Stimulated activated CD8-positive, alpha-beta memory T cell treated with anti-CD3 and anti-CD28 coated beads, Interleukin-4, amount 100 ng/mL, for 1 hour (primary cell): ENCODE measurements at places on chromosomes 12 and 14.

DNA sequence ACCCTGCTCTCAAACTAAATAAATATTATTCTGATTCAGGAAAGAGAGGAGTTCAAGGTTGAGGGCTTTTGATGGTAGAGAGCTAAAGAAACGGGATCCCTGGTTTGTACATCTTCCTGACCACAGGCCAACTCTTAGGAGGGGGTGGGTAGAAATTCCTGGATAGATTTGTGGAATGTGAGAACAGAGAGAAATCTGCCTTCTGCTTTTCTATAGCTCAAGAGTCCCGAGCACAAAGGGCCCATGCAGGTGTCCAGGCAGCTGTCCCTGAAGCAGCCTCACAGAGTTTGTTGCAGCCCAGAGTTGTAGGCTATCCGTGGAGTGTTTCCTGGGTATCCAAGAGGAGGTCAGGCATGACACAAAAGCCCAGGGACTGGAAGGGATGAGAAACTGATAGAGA is 198.6 kb downstream of the BCAT1 start:
- no peak for DNase-seq

DNA sequence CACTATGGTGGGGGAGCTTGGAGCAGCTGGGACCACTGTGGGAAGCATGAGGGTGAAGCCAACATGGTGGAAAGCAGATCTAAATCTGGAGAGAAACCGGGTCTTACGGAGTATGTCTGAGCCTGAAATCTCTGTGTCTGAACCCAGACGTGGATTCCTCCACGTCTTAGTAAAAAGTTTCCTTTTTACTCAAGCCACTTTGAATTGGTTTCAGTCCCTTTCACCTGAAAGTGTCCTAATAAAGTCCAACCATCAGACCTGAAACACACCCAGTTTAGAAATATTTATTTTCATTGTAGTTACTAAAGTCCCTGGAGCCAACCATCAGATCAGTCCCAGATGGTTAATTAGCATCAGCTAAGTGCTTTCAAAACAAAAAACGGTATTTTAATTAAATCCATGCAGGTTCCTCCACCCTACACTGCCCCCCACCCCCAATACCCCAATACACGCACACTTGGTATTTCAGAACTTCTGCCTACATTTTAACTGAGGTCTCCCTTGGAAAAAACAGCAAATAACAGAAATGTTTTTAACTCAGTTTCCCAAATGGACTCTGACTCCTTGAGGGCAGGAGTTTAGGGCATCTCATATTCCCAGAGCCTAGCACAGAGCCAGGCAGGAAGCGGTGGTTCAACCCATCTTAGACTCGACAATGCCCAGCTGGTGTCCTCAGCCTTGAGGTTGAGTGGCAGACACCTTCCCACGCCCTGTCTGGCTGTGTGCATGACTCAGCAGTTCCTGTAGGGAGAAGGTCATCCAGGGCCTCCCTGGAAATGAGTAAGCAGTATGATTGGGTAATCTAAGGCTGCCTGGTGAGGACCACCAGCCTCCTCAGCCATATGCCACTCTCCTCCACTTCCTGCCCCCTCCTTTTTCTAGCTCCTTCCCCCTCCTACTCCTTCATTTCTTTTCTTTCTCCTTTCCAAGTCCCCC is 175.8 kb downstream of the TTC8 start:
- no peak for DNase-seq

- DNase-seq: no peak
Observed at GRCh38 chr14:100839681-100840111, 13.8 kb downstream of the MEG3 start.

GRCh38 chr14:70785556-70785955 is 23.8 kb downstream of the MAP3K9 start:
- no peak for DNase-seq
